ENCODE measurements at places on chromosomes 2 and 18. TPM values are rescaled to one million over a fixed set of nuclear protein-coding genes. Genes with fewer than 3 reads are reported as not detected.

The UNC80 gene
- not detected for total RNA-seq

The HOXD4 gene
- 7.2 TPM for total RNA-seq

The GPR45 gene
- total RNA-seq, result not detected

The SAP130 gene
- 12.2 TPM for total RNA-seq

The SKA1 gene
- 36.4 TPM for total RNA-seq

The NYAP2 gene
- not detected for total RNA-seq

The TNFAIP6 gene
- 7.3 TPM for total RNA-seq

The GULP1 gene
- total RNA-seq, result 83.9 TPM

The SIGLEC15 gene
- 49.3 TPM for total RNA-seq

The MYO1B gene
- 173 TPM for total RNA-seq

The WDCP gene
- 14.2 TPM for total RNA-seq

The UCN gene
- total RNA-seq, result 0.48 TPM

The ERFE gene
- total RNA-seq, result 0.10 TPM

The ZNF396 gene
- 2.2 TPM for total RNA-seq

The COQ10B gene
- 45.1 TPM for total RNA-seq

The CYS1 gene
- total RNA-seq, result 2.2 TPM

The TGFA gene
- total RNA-seq, result 4.3 TPM

The GPAT2 gene
- not detected for total RNA-seq

The ANKRD12 gene
- total RNA-seq, result 13.2 TPM

The FAM237A gene
- not detected for total RNA-seq

The CAPN14 gene
- 0.96 TPM for total RNA-seq

The C2orf80 gene
- total RNA-seq, result not detected

The PTPRN gene
- 3.2 TPM for total RNA-seq

The CENPA gene
- total RNA-seq, result 67.8 TPM

The DLX1 gene
- 7.8 TPM for total RNA-seq

The HNMT gene
- total RNA-seq, result 40.7 TPM

The COLEC11 gene
- not detected for total RNA-seq

The ABI2 gene
- total RNA-seq, result 35.6 TPM

The GPR148 gene
- total RNA-seq, result not detected

The VWA3B gene
- not detected for total RNA-seq

The SERPINB13 gene
- total RNA-seq, result not detected

The CYP27C1 gene
- 3.5 TPM for total RNA-seq

The ATOH8 gene
- 7.2 TPM for total RNA-seq

The E2F6 gene
- total RNA-seq, result 22.0 TPM

The ANO7 gene
- 0.72 TPM for total RNA-seq

The KIF1A gene
- not detected for total RNA-seq

The MDH1B gene
- 1.2 TPM for total RNA-seq

The GALNT13 gene
- not detected for total RNA-seq

The MOGAT1 gene
- total RNA-seq, result 0.24 TPM

The TRIP12 gene
- 107 TPM for total RNA-seq

The HOXD13 gene
- 1.2 TPM for total RNA-seq

The PSMD14 gene
- 198 TPM for total RNA-seq

The OTOS gene
- not detected for total RNA-seq

The TMEM200C gene
- not detected for total RNA-seq

The ANKRD53 gene
- not detected for total RNA-seq

The ADGRF3 gene
- under 0.01 TPM for total RNA-seq

The HSBP1L1 gene
- 1.6 TPM for total RNA-seq

The STPG4 gene
- not detected for total RNA-seq

The MREG gene
- total RNA-seq, result 5.7 TPM

The MLPH gene
- 121 TPM for total RNA-seq

The SOX11 gene
- total RNA-seq, result under 0.01 TPM

The SLC23A3 gene
- total RNA-seq, result not detected

The ATP5F1A gene
- total RNA-seq, result 597 TPM

The CELF4 gene
- not detected for total RNA-seq

The TCF23 gene
- not detected for total RNA-seq

The IL36B gene
- total RNA-seq, result not detected

The CTAGE1 gene
- 1.3 TPM for total RNA-seq

The SCYGR8 gene
- total RNA-seq, result not detected

The EFR3B gene
- total RNA-seq, result 1.1 TPM
